MM.1S (cell line): ENCODE measurements at places on chromosomes 7 and 10.
A peak's percentile ranks its signal among the peaks of the same experiment; 100 is the strongest.

GRCh38 chr10:118956802-118957442 lies 72.6 kb upstream of the NANOS1 start:
- no peak for DNase-seq

GRCh38 chr7:29194206-29194593 lies 375 bp upstream of the CHN2 start:
- no peak for DNase-seq

GRCh38 chr7:78383096-78383880 lies 584.7 kb downstream of the PHTF2 start:
- DNase-seq, result no peak

GRCh38 chr10:58331646-58332045 lies 3.2 kb upstream of the UBE2D1 start:
- no peak for DNase-seq

GRCh38 chr7:142595816-142596516 lies 153.3 kb upstream of the PRSS1 start:
- DNase-seq, result no peak

GRCh38 chr10:131207176-131207575 lies 104.3 kb downstream of the TCERG1L start:
- no peak for DNase-seq

DNA sequence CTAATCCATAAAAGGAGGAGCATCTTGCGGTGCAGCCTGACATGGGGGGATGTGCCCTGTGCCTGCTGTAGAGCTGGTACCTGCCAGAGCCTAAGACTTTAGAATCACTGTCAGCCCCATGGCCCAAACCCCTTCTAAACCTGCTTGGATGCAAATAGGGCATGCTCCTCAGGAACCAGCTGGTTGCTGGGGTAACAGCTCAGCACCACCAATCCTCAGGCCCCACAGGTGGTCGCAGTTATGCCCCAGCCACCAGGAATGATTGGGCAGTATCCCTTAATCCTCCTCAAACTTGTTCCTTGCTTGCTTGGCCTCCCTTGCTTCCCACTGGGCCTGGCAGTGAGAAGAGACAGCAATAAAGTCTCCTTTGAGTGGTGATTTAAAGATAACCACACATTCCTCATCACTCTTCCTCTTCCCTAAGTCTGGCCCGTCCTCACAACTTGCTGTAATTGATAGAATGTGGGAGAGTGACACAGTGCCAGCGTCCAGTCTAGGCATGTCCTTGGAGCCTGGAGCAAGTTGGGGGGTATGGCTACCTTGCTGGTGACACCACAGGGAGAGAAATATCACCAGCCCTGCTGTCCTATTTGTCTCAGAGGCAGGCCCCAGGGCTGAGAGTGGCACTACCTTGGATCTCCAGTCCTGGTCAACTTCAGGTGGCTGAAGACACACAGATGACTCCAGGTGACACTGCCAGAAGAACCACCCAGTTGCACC lies 43.0 kb downstream of the VSTM4 start:
- DNase-seq, result no peak

GRCh38 chr7:767941-768731 lies 41.1 kb upstream of the PRKAR1B start:
- no peak for DNase-seq

- DNase-seq, result peak; percentile 75
These were observed 34.0 kb downstream of the IMMP2L start for GRCh38 chr7:111528331-111528730.

DNA sequence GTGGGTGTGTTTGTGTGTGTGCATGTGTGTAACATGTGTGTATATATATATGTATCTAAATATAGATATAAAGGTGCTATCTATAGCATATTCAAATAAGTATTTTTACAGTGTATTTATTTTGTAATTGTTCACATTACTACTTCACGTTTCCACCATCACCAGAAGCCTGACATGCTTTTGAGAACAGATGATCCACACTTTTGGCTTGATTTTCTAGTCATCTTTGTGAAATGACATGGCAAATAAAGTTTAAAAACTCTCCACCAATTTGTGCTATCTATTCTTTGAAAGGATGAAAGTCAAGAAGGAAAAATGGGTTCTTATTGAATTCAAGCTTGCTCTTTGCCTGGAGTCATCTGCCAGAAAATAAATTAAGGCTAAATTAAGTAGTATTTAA lies 294.0 kb upstream of the AKR1E2 start:
- DNase-seq, result no peak

GRCh38 chr7:71133232-71133622 lies 1.3 kb downstream of the GALNT17 start:
- no peak for DNase-seq

- DNase-seq, result no peak
These were observed 3.7 kb downstream of the ZNF680 start for GRCh38 chr7:64559206-64559605.
